ENCODE measurements at places on chromosomes 2 and 18.

DNA sequence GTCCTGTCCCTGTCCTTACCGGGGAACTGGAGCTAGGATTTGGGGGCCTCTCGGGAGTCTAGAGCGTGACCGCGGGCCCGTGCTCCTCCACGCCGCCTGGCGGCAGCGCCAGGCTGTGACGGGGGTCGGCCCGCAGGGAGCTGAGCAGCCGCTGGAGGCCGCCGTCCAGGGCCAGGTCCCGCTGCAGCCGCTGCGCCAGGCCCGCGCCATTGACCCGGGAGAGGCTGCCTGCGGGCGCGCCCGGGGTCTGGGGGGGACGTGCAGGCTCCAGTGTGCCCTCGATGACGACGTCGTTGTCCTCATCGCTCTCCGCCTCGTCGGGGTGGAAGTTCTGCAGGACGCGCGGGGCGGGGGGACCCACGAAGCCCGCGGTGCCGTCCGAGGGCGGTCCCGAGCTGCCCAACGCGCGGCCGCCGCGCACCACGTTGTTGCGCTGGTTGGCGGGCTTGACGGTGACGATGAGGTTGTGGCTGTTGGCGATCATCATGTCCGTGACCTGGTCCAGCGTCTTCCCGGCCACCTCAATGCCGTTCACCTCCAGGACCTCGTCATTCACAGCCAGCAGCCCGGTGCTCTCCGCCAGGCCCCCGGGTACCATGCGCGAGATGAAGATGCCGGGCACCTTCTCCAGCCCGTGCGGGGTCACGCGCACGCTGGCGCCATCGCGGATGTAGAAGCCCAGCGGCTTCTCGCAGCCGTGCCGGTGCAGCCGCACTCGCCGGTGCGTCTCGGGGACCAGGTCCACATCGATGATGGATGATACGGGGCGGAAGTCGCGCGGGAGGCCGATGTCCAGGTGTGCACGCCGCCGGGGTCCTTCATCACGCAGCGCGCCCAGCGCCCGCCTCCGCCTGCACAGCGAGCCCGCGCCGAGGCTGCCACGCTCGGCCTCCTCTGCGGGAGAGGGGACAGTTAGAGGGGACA, 50.9 kb downstream of the ADNP2 start:
- DNase-seq, result peak; percentile 81

- no peak for DNase-seq
These were observed 9.4 kb upstream of the DUSP19 start for GRCh38 chr2:183069174-183069573.

GRCh38 chr18:79617511-79618500, 61.8 kb upstream of the CTDP1 start:
- no peak for DNase-seq

DNA sequence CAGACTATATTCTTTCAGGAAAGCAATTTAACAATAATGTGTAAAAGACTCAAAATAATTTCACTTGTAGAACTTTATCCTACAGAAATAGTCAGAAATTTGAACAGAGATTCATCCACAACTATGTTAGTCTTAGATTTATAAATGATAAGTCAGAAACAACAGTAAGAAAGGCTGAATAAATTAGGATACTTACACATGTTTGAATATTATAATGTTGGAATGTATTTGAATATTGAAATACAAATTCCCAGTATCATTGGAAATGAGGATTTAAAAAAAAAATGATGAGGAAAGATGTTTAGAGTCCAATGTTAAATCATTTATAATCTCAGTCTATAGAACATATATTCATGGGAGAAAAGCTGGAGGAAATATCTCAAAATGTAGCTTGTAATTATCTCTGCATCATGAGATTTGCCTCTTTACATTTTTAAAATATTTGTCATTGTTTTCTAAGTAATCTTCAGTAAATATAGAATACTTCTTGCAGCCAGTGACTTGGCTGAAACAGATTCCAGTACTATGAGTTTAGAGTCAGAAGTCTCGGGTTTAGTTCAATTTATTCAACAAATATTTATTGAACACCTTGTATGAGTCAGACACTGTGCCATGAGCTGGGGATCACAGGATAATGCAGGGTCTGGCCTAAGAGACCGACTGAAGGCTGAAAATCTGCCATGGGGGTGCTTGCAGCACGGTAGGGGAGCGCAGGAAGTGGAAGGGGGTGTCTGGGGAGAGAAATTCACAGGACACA, 32.3 kb downstream of the CXCR4 start:
- no peak for DNase-seq

DNA sequence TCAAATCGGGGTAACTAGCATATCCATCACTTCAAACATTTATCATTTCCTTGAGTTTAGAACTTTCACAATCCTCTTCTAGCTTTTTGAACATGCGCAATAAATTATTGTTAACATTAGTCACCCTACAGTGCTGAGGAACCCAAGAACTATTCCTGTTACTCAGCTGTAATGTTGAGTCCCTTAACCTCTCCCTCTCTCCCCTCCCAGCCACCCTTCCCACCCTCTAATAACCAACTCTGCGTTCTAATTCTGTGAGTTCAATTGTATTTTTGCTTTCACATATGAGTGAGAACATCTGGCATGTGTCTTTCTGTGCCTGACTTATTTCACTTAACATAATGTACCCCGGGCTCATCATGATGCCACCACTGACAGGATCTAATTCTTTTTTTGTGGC, 78.6 kb upstream of the RANBP2 start:
- DNase-seq, result no peak

DNA sequence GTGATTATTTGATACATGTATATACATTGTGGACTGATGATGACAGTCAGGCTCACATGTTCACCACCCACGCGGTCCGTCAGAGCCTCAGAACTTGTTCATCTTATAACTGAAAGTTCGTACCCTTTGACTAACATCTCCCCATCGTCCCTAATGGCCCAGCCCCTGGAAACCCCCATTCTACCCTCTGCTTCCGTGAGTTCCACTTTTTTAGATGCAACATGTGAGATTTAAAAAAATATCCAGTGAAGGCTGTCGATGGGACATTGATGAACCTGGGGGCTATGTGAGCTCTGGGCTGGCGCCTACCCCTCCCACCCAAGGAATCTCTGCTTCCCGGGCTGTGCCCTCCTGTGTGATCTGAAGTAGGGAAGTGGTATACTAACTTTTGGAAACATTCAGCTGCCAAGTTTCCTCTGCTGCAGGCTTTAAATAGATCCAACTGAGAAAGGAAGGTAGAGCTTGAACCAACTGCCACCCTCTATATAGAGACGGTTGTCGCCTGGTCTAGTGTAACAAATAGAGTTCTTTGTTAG, 163.8 kb downstream of the FAM210A start:
- DNase-seq, result peak; percentile 78

DNA sequence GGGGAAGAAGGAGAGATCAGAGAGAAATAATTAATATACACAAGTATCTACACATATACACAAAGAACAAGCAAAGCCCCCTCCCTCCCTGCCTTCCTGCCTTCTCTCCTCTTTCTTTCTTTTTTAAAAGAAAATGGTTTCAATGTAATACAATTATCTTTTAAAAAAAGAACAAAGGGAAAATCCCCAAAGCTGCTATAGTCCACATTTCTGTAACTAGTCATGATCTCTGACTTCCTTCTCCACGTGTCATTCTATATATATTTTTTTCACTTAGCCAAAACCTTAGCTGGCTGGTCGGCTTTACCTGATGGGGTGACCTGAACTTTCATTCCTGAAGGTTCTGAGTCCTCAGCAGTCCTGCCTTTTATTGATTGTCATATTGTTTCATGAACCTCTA, 44.3 kb downstream of the MAP3K20 start:
- peak; percentile 52 for DNase-seq

- DNase-seq, result no peak
These were observed 211.0 kb downstream of the MBD5 start for GRCh38 chr2:148231858-148232257.

GRCh38 chr2:240573516-240574385, 5.5 kb downstream of the RNPEPL1 start:
- DNase-seq, result no peak

DNA sequence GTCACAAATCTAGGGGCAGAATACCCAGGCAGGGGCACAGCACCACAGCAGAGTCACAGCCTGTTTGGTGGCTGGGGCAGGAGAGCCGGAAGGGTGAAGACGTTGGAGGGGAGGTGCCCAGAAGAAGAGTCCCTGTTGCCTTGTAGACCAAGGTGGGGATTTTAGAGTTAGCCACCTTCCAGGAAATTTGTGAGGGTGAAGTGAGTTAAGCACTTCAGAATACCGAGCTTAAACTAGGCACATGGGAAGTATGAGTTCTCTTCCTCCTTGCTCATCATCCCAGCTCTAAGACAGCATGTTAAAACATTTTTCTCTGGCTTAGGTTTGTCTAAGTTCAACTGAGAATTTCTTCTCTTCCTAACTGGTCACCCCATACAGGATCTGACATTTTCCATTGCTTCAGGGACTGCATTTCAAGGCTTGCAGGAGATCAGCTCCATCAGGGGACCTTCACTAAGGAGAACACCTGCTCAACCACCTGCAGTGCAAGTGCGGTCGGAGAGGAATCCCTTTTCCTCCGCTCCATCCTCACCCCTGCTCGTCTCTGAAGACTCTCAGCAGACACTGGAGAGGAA, 26.5 kb upstream of the PHLPP1 start:
- no peak for DNase-seq

Measured in GM13976 (cell line).